ENCODE measurements at places on chromosomes 16 and 17. TPM values are rescaled to one million over a fixed set of nuclear protein-coding genes. Genes with fewer than 3 reads are reported as not detected.

DNA sequence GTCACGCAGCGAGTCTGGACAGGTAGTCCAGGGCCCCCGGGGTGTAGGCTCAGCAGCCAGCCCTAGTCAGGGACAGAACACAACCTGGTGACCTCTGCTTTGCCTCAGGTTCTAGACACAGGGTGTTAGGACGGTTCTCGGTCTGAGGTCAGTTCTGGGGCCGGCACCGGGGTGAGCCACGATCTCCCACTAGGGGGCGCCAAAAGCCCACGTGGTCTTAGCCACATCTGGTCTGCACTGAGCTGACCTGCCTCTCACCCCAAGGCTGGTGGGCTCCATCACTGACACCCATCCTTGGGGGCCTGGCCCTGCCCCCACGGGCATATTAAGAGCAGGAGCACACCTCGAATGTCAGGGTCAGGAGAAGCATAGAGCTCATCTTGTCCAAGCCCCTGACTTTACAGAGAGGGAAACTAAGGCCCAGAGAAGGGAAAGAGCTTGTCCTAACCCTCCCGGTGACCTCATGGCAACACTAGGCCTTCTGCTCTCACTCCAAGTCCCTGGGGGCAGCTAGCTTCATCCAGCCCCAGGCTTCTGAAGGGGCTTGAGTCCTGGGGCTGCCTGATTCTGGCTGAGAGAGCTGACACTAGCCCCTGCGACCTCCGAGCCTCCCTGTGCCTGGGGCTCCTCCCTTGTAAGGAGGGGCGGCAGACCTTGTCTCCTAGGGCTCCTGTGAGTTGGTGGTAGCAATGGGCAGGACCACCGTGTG lies 9.0 kb downstream of the SLC5A10 start:
- no peaks in the 10 kb centered on the region for H3K36me3 ChIP-seq
- peaks cover 7% of the 10 kb centered on the region for H3K27me3 ChIP-seq
- peak overlapping the region; percentile 22 for H3K27ac ChIP-seq
- DNase-seq, result peak; percentile 94
- H3K4me3 ChIP-seq, result no peak overlapping the region
- H3K4me1 ChIP-seq, result peaks cover 9% of the 10 kb centered on the region

- H3K4me3 ChIP-seq, result no peak overlapping the region
- no peak overlapping the region for H3K27ac ChIP-seq
- peaks cover 1% of the 10 kb centered on the region for H3K27me3 ChIP-seq
- no peaks in the 10 kb centered on the region for H3K36me3 ChIP-seq
- H3K4me1 ChIP-seq, result no peaks in the 10 kb centered on the region
Observed at GRCh38 chr16:82178352-82178751, 8.3 kb upstream of the MPHOSPH6 start.

DNA sequence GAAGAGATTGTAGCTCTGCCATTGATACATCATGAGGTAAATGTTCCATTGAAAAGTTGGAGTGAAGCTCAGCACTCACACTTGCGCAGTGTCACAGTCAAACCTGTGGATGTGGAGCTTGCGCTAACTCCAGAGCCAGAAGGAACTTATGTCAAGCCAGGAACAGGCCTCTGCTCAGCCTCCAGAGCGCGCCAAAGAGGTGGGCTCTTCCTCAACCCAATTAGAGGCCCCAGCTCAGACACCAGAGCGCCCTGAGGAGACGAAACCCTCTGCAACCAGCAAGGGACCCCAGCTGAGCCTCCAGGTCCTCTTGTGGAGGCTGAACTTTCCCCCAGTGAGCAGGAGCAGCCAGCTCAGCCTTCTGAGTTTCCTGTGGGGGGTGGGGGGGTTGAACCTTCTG lies 61.5 kb upstream of the FBXO47 start:
- H3K27ac ChIP-seq, result no peak overlapping the region
- peaks cover 14% of the 10 kb centered on the region for H3K27me3 ChIP-seq
- no peak overlapping the region for H3K4me3 ChIP-seq
- H3K4me1 ChIP-seq, result no peaks in the 10 kb centered on the region
- no peak for DNase-seq
- H3K36me3 ChIP-seq, result peaks cover 15% of the 10 kb centered on the region

- H3K27ac ChIP-seq, result no peak overlapping the region
- H3K27me3 ChIP-seq, result no peaks in the 10 kb centered on the region
- no peak overlapping the region for H3K4me3 ChIP-seq
- H3K36me3 ChIP-seq, result no peaks in the 10 kb centered on the region
- DNase-seq, result no peak
Observed at GRCh38 chr17:55983096-55983495, 170.2 kb upstream of the ANKFN1 start.

GRCh38 chr17:14078027-14078426 lies 8.7 kb downstream of the COX10 start:
- no peak overlapping the region for H3K4me3 ChIP-seq
- no peaks in the 10 kb centered on the region for H3K36me3 ChIP-seq
- no peaks in the 10 kb centered on the region for H3K4me1 ChIP-seq
- no peaks in the 10 kb centered on the region for H3K27me3 ChIP-seq

DNA sequence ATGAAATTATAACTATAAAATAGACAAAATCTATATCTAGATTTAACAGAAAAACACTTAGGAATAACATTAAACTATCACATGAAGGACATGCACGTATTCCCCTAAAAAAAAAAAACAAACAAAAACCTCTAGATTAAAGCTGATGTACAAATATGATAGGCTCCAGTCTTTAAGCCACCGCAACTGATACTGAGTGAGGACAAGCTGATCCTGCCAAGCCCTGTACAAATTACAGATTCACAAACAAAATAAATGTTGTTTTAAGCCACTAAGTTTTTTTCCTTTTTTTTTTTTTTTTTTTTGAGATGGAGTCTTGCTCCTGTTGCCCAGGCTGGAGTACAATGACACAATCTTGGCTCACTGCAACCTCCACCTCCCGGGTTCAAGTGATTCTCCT lies 35.3 kb downstream of the SMURF2 start:
- no peak overlapping the region for H3K27ac ChIP-seq
- no peak for DNase-seq
- H3K4me1 ChIP-seq, result no peaks in the 10 kb centered on the region
- H3K4me3 ChIP-seq, result no peak overlapping the region

- DNase-seq, result no peak
- H3K4me3 ChIP-seq, result no peak overlapping the region
- no peaks in the 10 kb centered on the region for H3K4me1 ChIP-seq
- no peak overlapping the region for H3K27ac ChIP-seq
- H3K36me3 ChIP-seq, result no peaks in the 10 kb centered on the region
Observed at GRCh38 chr16:15665107-15665506, 15.1 kb downstream of the NDE1 start.

DNA sequence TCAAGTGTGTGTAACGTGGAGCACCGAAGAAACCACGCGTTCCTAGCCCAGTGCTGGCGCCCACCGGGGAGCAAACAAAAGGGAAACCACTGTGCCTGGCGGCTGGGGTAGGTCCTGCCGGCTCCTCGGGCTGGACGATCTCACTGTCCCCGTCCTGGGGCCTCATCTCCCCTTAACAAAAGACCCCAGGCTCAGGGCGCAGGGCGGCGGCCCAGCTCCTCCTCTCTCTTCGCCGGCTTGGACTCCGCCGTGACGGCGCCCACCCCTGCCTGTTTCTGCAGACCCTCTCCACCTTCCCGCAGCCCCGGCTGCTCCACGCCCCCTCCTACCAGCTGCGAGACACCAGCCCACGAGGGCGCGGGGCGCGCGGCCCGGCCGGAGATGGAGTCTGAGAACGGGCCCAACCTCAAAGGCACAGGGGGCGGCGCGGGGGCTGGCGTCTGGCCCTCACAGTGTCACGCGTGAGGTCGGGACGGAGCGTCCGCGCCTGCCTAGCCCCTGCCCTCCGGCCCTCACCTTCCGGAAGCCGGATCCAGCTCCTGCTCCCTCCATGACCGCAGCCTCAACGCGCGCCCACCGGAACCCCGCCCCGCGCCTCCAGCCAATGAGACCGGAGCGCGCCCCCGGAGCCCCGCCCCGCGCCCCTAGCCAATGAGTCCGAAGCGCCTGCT lies at the start of gene CENPX:
Gene CENPX (minus strand): TSS at position 569 of the 671 bp plus-strand sequence. CDS start 17 bp downstream, at position 552.
- DNase-seq, result no peak
- H3K27me3 ChIP-seq, result peaks cover 9% of the 10 kb centered on the region
- H3K36me3 ChIP-seq, result no peaks in the 10 kb centered on the region
- H3K4me1 ChIP-seq, result peaks cover 7% of the 10 kb centered on the region

DNA sequence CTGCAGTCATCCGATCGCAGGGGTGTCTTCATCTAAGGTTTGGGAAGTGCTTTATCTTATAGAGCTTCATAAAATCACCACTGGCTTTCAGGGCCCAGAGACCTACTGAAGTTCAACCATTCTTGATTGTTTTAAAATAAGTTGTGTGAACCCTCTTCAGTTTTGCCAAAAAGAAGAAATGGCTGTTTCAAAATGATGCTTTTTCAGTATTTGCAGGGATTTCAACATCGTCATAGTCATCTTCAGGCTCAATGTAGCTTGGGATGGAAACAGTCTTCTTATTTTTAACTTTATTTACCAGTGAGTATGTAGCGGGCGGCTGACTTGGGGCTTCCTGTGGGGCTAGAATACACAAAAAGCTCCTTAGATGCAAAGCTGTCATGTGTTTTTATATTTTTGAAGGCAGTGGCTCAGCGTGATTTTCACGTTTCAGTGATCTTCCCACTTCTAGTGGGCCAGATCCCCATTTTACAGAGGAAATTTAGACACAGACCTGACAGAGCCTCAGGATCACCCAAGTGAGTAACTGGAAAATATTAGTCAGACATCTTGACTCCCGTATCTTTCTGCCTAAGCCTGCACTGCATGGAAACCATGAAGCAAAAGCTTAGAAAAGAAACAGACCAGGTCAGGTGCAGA lies 19.1 kb upstream of the ZNF594 start:
- no peak overlapping the region for H3K4me3 ChIP-seq
- no peak overlapping the region for H3K27ac ChIP-seq
- peaks cover 4% of the 10 kb centered on the region for H3K27me3 ChIP-seq
- H3K4me1 ChIP-seq, result no peaks in the 10 kb centered on the region

DNA sequence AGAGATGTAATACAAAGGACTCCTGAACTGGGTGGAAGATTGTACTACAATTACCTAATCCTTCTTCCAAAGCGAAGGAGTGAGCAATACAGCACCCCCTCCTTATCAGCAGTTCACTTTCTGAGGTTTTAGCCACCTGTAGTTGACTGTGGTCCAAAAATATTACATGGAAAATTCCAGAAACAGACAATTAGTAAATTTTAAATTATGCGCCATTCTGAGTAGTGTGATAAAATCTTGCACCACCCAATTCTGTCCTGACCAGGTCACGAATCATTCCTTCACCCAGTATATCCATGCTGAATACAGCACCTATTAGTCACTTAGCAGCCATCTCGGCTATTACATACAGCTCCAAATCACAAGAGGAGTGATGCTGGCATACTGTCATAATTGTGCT lies 23.2 kb downstream of the VPS53 start:
- no peaks in the 10 kb centered on the region for H3K27me3 ChIP-seq
- no peak overlapping the region for H3K4me3 ChIP-seq
- H3K36me3 ChIP-seq, result no peaks in the 10 kb centered on the region

DNA sequence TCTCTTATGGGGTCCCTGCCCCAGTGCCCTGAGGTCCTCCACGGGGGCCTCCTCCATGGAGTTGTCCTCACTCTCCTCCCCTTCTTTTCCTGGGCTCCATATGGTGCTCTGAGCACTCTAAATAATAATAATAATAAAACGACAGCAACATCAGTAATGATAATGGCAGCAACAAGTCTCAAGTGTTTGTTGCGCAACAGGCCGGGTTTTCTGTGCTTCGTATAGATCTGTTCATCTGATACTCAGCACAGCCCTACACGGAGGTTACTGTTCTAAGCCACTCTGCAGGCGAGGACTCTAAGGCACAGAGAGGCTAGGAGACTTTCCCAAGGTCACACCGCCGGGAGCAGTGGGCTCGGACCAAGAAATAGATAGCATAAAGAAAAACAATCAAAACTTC lies 13.7 kb downstream of the CIBAR2 start:
- no peak overlapping the region for H3K27ac ChIP-seq
- peaks cover 6% of the 10 kb centered on the region for H3K27me3 ChIP-seq
- no peak overlapping the region for H3K4me3 ChIP-seq
- no peak for DNase-seq

GRCh38 chr17:2002767-2003329 lies 22.3 kb downstream of the RTN4RL1 start:
- H3K36me3 ChIP-seq, result no peaks in the 10 kb centered on the region
- peaks cover 15% of the 10 kb centered on the region for H3K27me3 ChIP-seq
- peak overlapping the region; percentile 93 for H3K27ac ChIP-seq
- H3K4me3 ChIP-seq, result no peak overlapping the region
- no peak for DNase-seq

DNA sequence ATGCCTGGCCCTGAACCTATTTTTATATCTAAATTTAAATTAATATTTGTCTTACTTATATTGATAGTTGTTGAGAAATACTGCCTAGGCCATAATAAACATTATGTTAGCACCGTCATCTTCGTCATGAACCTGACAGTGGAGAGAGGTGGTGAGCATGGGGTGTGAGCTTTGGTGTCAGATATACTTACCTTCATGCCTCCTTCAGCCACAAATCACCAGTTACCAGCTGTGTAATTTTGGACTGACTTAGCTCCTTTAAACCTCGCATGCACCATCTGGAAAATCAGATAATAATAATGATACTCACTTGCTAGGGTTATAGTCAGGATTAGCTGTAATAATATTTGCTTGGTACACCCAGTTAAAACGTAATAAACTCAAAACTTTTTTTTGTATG lies 35.0 kb downstream of the SNX29 start:
- peaks cover 20% of the 10 kb centered on the region for H3K4me1 ChIP-seq
- no peaks in the 10 kb centered on the region for H3K36me3 ChIP-seq

DNA sequence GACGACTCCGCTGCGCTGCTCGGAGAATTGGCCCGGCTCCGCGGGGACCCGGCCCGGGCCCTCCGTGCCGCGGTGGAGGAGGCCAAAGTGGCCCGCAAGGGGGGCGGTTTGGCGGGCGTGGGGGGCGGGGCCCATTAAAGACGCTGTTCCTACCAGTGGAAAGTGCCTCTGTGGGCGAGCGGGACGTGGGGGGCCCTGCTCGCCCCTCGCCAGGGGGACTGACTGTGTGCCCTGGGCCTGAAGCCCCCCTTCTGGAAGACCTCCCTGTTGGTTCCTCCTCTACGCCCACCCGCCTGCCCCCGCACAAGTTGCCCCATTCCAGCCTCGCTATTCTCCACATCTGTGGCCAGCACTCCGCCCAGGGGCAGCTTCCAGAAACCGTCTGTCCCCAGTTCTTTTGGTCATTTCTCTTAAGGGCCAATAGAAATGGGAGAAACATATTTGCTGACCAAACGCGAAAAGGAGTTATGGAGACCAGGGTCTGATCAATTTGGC lies 1.9 kb upstream of the FGF11 start:
- peak overlapping the region; percentile 86 for H3K4me3 ChIP-seq
- no peak for DNase-seq
- H3K36me3 ChIP-seq, result no peaks in the 10 kb centered on the region
- H3K27ac ChIP-seq, result peak overlapping the region; percentile 38

EVI2B gene
- not detected for total RNA-seq

SDR42E1 gene
- 0.20 TPM for total RNA-seq

SAP30BP gene
- 115 TPM for total RNA-seq

CSH1 gene
- total RNA-seq, result not detected

DPEP2 gene
- not detected for total RNA-seq

CD300A gene
- total RNA-seq, result 0.25 TPM
